Activated naive CD4-positive, alpha-beta T cell treated with Interleukin-2 at 50 U/mL for 16 hours (primary cell): ENCODE measurements at places on chromosomes 2 and 18.

DNA sequence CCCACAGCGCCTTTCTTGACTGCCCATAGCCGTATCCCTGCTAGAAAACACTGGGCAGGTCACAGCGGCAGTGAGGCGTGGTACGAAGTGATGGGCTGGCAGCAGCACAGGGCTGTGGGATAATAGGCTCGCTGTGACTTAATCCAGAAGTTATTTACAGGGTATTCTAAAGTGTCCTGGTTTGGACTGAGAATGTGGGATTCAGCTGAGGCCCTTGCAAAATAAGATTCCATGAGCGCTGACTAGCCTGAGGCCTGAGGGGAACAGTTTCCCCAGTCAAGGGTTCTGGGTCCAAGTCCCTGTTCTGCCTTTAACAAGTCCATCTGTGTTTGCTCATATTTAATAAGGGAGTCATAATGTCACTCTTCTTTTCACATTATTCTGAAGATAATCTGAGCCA is 34.6 kb downstream of the SETBP1 start:
- DNase-seq = no peak

DNA sequence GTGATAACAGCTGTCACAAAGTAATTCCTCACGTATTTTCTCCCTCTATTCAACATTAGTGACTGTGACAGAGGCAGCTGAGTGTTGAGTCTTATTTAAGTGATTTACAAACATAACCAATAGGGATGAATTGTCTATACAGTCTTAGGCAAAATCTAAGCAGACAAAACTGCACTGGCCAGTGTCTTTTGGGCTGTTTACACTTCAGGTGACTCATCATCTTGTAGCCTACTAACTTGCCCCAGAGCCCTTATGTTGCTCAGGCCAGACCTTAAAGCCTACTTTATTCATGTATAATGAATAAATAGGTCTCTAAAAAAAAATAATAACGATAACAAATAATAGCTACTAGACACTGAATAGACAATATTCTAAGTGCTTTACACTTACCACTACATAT is 17.2 kb downstream of the THOC1 start:
- DNase-seq = no peak

- no peak for DNase-seq
These were observed 231.7 kb upstream of the CCDC150 start for GRCh38 chr2:196407675-196408264.

- DNase-seq = no peak
These were observed 22.2 kb upstream of the DNAH6 start for GRCh38 chr2:84494070-84494469.

GRCh38 chr2:241560883-241561474 is 2.4 kb downstream of the BOK start:
- no peak for DNase-seq

DNA sequence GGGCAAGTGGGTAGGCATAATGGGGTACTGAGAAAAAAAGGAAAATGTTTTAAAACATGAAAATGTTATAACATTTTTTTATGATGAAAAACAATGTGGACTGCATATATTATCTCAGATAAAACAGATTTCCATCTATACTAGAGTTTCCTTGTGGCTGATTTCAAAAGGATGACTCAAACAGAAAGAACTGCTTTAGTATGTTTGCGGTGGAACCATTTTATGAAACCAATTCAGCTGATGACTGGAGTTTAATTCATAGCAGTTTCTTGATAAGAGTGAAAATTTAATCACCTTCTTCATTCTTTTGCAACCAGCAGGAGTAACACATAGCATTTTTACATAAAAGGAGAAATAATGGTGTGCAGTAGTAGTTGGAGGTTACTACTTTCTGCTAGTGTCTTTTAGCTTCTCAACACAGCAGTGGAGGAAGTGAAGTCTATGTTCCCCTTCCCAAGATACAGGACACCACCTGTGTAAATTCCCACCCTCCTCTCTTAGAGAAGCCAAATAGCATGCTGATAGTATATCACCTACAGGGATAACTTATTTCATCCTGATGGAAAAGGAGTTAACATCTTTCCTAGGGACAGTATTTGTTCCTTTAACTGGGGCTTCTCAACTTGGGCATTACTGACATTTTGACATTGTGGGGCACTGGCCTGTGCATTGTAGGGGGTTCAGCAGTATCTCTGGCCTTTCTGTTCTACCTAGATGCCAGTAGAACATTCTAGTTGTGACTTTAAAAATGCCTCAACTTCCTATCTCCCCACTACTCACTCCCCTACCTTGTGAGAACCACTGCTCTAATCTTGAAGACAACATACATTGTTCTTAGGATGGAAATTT is 29.9 kb downstream of the PELI1 start:
- no peak for DNase-seq

- no peak for DNase-seq
These were observed 84.7 kb upstream of the NEDD4L start for GRCh38 chr18:57959278-57959677.

- peak; percentile 53 for DNase-seq
These were observed 16.8 kb upstream of the TMEM131 start for GRCh38 chr2:98012561-98012991.

DNA sequence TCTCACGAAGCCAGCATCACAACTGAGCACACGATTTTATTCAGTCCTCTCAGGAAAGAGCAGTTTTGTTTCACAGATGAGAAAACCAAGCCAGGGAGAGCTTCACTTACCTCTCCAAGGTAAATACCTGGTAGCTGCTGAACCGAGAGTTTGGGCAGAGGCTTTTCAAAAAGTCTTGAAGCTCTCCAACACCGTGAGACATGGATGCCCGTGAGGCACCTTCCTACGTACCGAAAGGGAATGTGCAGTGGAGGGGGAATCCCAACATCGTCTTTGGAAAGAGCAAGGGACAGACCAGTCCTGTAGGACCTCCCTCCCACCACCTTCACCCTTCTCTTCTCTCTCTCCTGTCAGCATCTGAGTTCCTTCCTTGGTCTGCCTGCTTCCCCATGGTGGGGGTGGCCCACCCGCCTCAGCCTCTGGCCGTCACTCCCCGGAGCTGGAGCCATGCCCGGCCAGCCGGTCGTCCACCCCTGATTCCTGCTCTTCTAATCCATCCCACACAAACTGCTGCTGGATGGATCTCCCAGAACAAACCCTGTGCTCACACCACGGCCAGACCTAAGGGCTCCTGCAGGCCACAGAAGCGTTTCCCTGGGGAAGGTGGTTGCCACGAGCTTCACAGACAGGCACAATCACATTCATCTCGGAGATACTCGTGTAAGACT is 97.3 kb upstream of the SNTG2 start:
- DNase-seq = no peak

- DNase-seq = no peak
These were observed 90.0 kb upstream of the NCKAP5 start for GRCh38 chr2:133658020-133658903.

DNA sequence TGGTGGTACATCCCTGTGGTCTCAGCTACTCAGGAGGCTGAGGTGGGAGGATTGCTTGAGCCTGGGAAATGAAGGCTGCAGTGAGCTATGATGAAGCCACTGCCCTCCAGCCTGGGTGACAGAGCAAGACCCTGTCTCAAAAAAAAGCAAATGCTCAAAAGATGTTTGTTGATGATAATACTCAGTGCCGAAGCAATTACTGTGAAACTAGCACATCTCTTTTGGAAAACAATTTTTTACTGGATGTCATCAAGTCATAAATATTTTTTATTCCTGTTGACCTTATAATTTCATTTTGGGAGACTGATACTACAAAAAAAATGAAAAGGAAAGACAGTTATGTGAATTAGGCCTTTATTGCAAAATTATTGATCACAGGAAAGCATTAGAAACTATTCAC is 34.5 kb upstream of the FHOD3 start:
- no peak for DNase-seq

DNA sequence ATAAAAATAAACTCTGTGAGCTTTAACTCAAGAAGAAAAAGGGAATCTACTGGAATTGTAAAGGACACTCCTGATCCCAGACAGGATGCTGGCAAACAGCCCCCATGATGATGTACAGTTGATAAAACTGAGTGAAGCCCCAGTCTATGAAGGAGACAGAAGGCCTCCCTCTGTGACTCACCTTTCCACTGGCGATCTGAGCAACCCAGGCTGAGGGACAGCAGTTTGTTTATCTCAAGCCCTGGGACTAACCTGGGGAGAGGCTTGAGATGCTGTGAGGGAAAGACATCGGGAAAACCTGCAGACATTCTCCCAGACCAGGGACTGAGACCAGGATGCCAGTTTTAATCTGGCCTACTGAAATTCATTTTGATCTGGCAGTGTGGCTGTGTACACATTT is 104.5 kb upstream of the CDH2 start:
- no peak for DNase-seq

DNA sequence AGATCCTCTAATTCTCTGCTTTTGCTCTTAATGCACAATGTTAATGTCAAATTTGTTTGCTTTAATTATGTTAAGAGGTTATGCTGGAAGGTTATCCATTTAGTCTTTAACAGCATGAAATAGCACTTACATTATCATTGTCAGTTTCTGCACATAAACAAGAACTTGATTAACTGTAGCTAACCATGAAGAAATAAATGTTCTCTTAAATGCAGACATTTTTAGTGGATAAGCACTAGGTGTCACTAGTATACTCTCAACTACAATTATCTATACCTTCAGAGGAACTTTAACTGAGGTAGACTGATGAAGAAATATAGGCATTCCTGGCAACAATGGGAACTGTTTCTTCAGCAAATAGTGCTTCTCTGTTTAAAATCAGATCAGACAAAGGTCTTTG is 178.8 kb upstream of the CHST9 start:
- no peak for DNase-seq

GRCh38 chr2:17818235-17818815 is 2.1 kb downstream of the MSGN1 start:
- no peak for DNase-seq

DNA sequence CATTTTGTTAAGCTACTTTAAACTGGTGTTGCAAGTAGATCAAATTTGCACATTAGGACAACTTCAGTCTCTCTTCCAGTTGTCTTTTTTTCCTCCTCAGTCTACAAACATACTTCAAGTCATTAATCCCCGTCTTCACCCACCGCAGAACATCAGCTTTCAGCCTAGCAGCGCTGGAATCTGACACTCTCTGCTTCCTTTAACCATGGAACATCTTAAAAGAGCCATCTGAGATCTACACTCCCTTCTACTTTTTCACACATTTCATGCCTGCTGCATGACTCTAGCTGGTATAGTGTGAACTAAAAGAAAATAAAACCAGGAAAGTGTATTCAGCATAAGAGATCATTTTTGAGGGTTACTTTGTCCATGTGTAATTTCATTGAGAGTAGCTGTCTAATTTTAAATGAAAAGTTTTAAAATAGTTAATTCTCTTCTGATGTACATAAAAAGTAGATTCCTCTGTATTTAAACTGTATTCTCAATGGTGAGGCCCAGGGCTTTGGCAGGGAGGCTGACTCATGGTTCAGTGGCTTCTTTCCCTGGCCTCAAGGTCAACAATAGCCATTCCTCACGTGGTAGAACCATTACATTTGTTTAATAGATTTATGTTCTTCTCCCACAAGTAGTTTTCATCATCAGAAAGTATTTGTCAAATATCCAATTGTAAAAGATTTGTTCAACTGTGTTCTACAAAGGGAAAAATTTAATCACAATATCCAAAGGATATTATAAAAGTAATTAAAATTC is 16.5 kb downstream of the SGPP2 start:
- no peak for DNase-seq
